ENCODE measurements at places on chromosomes 3 and 15.
A peak's percentile ranks its signal among the peaks of the same experiment; 100 is the strongest.

GRCh38 chr3:52039426-52039825 is 16.9 kb downstream of the DUSP7 start:
- no peak for DNase-seq

- no peak for DNase-seq
Measured at GRCh38 chr15:56410721-56411120, 45.5 kb downstream of the TEX9 start.

DNA sequence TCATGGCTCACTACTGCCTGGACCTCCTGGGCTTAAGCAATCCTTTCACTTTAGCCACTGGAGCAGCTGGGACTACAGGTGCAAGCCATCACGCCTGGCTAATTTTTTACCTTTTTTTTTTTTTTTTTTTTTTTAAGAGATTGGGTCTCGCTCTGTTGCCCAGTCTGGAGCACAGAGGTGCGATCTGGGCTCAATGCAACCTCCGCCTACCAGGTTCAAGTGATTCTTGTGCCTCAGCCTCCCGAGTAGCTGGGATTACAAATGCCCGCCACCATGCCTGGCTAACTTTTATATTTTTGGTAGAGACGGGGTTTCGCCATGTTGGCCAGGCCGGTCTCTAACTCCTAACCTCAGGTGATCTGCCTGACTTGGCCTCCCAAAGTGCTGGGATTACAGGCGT is 50.7 kb upstream of the MELTF start:
- DNase-seq, result no peak

GRCh38 chr3:77370413-77370812 is 330.5 kb downstream of the ROBO2 start:
- DNase-seq, result no peak

DNA sequence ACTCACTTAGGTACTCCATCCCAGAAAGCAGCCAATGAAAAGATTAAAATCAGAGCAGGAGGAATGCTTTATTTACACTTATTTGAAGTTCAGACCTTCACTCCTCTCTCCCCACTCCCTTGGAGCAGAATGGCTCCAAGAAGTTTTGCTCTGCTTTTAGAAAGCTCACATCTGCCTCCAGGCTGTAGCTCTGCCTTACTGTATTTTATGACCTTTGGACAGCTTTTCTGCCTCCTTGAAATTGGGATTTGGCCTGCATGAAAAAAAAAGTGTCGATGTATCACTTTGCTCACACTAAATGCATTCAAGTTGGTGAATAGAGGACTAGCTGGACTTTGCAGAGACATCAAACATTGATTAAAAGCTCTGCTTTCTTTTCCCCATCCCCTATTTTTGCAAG is 95.3 kb downstream of the SLC9A9 start:
- DNase-seq, result no peak

GRCh38 chr15:48467801-48468200 is 136.6 kb downstream of the DUT start:
- no peak for DNase-seq

DNA sequence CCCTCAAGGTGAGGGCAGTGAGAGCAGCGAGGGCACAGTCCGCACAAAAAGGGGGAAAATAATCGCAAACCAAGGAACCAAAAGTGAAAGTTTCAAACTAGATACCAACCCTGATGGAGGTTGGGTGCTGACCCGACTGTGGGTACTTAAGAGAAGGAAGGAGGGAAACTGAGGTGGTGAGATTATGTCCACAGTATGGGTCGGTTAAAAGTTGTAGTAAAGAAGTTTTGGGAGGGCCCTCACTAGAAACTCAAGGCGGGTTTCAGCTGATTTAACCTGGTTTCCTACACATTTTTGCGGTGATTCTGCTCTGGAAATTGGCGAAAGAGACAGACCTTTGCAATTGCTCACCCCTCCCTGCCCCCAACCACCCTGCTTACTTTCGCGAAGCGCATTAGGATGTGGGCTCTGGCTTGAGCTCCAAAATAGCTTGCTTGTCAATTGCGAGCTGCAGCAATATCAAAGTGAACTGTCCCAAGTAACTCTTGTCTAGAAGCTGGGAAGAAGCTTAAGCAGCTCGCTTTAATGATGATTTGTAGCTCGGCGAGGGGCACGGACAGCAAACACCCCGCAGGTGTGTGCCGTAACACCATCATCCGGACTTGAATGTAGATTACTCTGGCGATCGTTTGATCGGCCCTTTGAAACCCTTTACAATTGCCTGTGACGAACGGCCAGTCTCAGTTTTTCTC is 15.8 kb downstream of the SOX2 start:
- DNase-seq, result no peak

- no peak for DNase-seq
Measured at GRCh38 chr3:142276781-142277180, 51.4 kb upstream of the GK5 start.

DNA sequence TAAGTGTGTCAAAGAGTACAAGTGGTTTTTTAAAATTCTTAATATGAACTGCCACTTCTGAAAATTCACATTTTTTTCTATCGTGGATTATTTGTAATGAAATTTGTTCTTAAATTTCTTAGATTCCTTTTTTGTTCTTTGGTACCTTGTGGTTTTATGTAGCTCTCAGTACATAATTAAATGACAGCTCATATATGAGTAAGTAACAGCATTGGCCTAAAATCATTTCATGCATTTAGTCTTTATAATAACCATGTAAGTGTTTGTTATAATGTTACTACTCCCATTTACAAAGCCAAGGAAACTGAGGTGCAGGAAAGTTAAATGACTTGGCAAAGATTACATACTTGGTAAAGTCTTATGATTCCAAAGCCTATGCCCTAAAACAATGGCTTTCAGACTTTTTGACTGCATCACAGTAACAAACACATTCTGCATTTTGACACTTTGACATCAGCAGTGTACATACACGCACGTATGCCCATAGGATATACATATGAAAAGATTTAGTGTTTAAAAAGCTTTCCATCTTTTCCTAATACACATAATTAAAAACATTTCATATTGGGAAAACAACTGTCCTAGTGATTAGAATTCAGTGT is 14.9 kb downstream of the SPRED1 start:
- DNase-seq, result no peak

DNA sequence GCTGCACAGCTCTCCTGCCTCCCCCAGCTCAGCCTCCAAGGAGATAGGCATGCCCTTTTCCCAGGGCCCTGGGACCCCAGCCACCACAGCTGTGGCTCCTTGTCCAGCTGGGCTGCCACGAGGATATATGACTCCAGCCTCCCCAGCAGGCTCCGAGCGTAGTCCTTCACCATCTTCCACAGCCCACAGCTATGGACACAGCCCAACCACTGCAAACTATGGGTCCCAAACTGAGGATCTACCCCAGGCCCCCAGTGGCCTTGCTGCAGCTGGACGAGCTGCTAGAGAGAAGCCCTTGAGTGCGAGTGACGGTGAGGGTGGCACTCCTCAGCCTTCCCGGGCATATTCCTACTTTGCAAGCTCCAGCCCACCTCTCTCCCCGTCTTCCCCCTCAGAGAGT is 20.5 kb upstream of the APEH start:
- DNase-seq, result no peak

- no peak for DNase-seq
Measured at GRCh38 chr3:10804183-10804648, 11.8 kb upstream of the SLC6A11 start.

GRCh38 chr3:170419557-170420087 is 954 bp downstream of the CLDN11 start:
- no peak for DNase-seq

DNA sequence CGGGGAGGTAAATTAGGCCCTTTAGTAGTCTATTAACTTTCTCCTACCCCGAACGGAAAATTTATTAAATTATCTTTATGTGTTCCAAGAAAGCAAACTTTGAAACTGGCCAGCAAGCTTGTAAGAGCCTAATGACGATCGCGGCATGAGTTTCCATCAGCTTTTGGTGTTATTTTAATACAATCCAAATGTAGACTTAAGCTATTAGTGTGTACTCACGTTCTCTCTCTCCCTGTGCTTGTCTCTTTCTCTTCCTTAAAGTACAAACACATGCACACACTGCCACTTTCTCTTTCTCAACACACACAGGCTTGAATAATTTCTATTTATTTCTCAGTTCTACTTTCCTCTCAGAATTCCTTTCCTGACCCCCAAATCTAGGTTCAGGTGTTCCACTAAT is 108.8 kb upstream of the MME start:
- DNase-seq, result no peak

DNA sequence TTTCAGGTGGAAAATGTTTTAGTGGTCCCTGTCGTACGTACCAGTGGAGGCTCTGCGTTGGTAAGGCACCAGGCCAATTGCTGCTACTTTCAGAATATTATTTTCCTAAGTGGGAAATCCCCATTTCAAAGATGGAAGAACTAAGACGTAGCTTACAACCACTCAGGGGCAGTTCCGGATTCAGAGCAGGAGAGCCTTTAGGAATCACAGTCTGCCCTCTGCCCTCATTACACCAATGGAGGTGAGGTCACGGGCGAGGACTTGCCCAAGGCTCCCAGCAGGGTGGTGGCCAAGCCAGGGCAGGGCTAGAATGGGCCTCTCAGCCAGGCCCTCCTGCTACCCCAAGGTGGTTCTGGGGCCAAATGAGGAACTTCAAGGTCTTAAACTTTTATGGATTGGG is 72.6 kb downstream of the RASGRF1 start:
- no peak for DNase-seq

GRCh38 chr3:44685128-44685800 is 27.2 kb upstream of the ZNF502 start:
- peak; percentile 17 for DNase-seq

GRCh38 chr3:101533603-101533968 is 20.6 kb upstream of the SENP7 start:
- no peak for DNase-seq

- DNase-seq, result no peak
Measured at GRCh38 chr15:92466834-92467233, 73.2 kb downstream of the ST8SIA2 start.

- no peak for DNase-seq
Measured at GRCh38 chr3:130997289-130997688, 29.3 kb downstream of the ASTE1 start.

GRCh38 chr15:75723171-75723846 is 10.7 kb upstream of the CSPG4 start:
- no peak for DNase-seq

All from central memory CD4-positive, alpha-beta T cell (primary cell).